Suprapubic skin (tissue), 4 donors: ENCODE measurements at places on chromosomes 3 and 15.
A peak's percentile ranks its signal among the peaks of the same experiment; 100 is the strongest.

GRCh38 chr3:50242381-50242770 is 6.4 kb downstream of the GNAI2 start:
- DNase-seq = no peak

GRCh38 chr3:46955801-46956259 is 20.7 kb downstream of the CCDC12 start:
- DNase-seq = no peak

DNA sequence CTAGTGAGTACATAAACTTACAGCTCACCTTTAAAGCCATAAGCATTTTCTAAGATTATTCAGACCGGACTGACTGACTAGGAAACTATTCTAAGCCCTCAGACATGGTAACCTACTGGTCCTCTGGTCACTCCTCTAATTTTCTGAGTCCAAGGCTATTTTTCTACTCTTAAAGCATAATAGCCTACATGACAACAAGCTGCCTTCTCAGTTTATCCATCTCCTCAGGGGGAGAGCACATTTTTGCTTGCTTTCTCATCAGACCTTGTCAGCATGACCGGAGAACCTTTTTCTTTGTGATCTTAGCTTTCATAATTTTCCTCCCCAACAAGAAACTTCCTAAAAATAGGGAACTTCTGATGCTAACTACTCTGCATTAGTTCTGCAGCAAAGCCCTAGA is 38.4 kb downstream of the UBP1 start:
- no peak for DNase-seq

- no peak for DNase-seq
These were observed 343.0 kb downstream of the MFSD1 start for GRCh38 chr3:159144891-159145290.

DNA sequence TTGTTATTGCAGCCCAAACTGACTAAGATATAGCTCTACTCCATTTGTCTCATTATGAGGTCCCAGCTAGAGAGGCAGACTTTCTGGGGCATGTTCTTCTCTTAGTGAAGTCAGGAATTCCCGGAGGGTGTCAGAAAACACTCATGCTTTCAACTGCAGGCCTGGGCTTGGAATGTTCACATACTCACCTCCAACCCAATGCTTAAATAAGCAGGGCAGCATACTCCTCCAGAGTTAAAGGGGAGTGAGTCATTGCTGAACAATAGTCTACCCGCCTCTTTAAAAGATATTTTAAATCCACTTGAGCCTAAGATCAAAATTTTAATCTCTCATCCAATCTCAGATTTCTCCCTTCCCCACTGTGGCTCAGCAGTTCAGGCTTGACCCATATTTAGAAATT is 167.8 kb upstream of the DPH6 start:
- DNase-seq = no peak

GRCh38 chr3:195838714-195839113 is 27.0 kb upstream of the MUC4 start:
- DNase-seq = no peak

- DNase-seq = peak; percentile 87
These were observed at the start of gene FBN1 for GRCh38 chr15:48645558-48646330. Gene FBN1 (minus strand): TSS chr15:48645709. CDS start chr15:48644769, 940 bp downstream.

DNA sequence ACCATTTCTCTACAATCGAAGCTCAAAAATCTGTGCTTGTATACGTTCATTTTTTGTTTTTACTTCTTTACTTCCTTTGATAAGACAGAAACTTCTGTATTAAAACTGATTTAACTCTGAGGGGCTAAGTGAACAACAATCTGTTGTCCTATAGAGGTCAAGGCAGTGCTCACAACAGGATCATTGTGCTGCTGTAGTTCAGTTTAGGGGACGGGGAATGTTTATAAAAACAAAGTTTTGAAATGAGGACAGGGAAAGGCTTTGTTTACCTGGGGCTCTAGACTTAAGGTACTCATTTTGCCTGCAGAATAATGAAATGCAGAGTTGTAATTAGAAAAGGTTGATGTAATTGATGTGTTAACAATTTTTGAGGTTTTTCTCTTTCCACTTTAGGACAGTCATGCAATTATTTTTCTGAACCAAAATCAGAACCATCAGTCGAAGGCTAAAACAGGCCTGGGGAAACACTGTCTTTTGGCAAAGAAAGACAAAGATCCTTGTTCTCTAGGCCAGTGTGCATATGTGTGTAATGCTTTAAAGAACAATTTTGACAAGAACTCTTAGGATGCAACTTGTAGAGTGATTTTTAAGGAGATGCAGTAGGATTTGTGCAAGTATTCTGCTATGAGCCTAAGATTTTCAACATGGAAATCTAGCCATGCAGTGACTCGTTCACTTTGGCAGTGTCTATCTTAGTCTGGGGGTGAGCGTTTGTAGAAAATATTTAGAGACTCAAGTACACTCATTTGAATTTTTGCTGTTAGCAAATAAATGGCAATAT is 165.2 kb downstream of the PGPEP1L start:
- no peak for DNase-seq
